Coronary artery (tissue), 2 donors: ENCODE measurements at places on chromosomes 13 and 19.

DNA sequence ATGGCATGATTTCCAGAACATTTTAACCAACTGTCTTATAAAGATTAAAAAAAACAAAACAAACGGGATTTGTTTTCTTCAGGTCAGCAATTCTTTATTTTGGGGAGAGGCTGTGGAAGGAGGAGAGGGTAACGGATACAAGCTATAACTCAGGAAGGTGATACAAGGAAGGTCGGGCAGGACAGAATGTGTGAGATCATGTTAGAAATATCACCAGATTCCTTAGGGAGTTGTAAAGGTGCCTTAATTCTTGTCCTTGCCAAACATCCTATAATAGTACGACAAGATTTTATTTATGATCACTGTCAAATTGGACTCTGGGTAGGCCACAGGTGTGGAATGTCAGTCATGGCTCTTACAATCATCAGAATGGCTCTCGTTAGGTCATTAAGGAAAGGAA is 503.1 kb downstream of the DIAPH3 start:
- DNase-seq: no peak

GRCh38 chr19:35144259-35144599 is 1.2 kb downstream of the FXYD7 start:
- DNase-seq: no peak

GRCh38 chr13:21932996-21933395 is 262.1 kb downstream of the FGF9 start:
- DNase-seq: no peak

- DNase-seq: no peak
Observed at GRCh38 chr13:80550971-80551441, 210.1 kb upstream of the SPRY2 start.

DNA sequence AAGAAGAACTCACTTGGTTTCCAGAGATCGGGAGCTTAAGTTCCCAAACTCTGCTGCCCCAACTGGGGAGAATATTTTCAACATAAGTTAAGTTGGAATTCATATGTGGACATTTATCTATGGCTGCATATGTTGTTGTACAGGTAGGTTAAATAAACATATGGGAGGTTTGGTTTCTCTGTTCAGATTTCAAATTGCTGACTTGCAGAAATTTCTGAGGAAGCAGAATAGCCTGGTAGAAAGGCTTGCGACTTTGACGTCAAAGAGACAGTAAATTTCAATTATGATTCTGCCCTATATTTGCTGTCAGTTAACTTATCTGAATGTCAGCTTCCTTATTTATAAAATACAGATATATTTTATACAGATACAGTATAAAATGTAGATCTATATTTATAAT is 40.0 kb upstream of the TPP2 start:
- DNase-seq: no peak

GRCh38 chr19:47247308-47247990 is 8.9 kb upstream of the CCDC9 start:
- DNase-seq: no peak

DNA sequence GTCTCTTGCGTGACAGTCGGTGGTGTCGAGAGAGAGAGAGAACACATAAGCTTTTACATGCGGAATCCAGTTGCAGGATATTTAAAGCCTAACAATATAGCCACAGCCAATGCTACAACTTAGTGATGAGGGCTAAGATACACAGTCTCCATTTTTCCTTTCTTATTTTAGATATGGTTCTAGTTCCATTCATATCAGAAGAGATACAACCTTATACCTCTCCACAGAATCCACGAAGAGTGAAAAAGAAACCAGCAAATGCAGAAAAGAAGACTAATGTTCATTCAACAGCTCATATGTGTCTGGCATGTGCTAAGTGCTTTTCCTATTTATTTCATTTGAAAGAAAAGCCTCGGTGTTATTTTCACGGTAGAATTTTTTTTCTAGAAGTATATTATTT is 249.0 kb upstream of the SLITRK1 start:
- DNase-seq: no peak

- no peak for DNase-seq
Observed at GRCh38 chr19:28542394-28543243, 670.3 kb downstream of the UQCRFS1 start.

GRCh38 chr19:5293612-5294378 is 46.8 kb downstream of the PTPRS start:
- DNase-seq: no peak

DNA sequence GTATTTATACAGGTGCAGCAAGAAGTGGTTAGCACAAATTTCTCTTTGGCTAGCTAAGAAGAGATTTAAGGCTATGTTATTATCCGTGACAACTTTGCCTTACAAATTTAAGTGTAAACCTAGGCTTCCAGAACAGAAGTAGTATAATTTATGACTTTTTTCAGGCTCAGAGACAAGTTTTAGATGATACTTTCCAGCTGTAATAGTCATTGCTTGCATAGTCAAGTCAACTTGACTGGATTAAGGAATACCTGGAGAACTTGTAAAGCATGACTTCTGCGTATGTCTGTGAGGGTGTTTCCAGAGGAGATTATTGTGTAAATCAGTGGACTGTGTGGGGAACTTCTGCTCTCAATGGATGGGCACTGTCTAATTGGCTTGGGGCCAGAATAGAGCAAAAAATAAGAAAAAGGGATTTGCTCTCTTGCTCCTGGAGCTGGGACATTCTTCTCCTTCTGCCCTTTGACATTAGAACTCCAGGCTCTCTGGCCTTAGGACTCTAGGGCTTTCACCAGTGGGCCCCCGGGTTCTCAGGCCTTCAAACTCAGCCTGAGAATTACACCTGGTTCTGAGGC is 33.0 kb downstream of the CYSLTR2 start:
- DNase-seq: no peak

- DNase-seq: no peak
Observed at GRCh38 chr13:109784590-109785140, 1.7 kb downstream of the IRS2 start.

- no peak for DNase-seq
Observed at GRCh38 chr13:63690672-63691071, 2275.0 kb upstream of the PCDH20 start.

DNA sequence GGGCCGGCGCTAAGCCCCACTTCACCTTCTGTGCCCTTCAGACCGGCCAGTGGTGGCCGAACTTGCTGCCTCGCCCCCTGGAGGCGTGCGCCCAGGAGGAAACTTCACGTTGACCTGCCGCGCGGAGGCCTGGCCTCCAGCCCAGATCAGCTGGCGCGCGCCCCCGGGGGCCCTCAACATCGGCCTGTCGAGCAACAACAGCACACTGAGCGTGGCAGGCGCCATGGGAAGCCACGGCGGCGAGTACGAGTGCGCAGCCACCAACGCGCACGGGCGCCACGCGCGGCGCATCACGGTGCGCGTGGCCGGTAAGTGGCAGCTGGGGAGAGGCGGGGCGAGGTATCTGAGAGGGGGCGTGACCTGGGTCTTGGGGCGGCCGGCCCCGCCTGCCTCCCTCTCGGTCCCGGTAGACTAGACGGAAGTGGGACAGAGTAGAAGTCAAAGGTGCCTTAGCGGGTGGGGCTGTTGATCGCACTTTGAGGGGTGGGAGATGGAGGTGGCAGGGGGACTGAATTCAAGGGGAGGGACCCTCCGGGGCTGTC is 5.6 kb downstream of the ICAM5 start:
- DNase-seq: no peak

- no peak for DNase-seq
Observed at GRCh38 chr13:75092143-75092542, 389.8 kb downstream of the TBC1D4 start.

DNA sequence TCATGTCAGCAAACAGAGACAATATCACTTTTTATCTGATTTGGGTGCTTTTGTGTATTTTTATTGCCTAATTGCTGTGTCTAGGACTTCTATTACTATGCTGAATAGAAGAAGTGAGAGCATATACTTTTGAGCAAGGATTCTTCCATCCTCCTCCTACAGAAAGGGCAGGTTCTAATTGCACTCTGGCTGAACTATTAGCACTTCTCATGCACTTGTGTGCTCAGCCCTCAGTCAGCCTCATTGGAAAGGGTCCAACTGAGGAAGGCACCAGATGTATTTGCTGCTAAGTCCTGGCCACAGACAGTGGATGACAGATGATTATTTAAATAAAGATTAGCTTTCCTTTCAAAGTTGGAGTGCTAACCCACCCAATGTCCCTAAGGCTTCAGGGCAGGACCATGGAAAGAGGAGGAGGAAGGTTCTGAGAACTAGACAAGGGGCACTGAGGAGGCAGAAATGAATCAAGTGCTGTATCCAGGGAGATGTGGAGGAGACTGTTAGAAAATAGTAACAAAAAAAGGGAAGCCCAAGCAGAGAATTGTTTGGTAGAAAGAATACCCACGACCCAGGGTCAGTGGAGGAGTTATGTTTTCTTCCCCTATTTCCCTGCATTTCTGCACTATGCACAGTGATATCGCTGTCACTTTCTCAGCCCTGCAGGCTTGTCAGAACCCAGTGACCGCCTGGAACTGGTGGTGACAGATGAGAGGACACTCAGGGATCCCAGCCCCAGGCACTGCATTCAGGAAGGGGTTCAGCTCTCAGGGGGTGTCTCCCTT is 8.0 kb downstream of the LILRB4 start:
- no peak for DNase-seq

- no peak for DNase-seq
Observed at GRCh38 chr19:14035706-14036105, 4.1 kb downstream of the IL27RA start.

DNA sequence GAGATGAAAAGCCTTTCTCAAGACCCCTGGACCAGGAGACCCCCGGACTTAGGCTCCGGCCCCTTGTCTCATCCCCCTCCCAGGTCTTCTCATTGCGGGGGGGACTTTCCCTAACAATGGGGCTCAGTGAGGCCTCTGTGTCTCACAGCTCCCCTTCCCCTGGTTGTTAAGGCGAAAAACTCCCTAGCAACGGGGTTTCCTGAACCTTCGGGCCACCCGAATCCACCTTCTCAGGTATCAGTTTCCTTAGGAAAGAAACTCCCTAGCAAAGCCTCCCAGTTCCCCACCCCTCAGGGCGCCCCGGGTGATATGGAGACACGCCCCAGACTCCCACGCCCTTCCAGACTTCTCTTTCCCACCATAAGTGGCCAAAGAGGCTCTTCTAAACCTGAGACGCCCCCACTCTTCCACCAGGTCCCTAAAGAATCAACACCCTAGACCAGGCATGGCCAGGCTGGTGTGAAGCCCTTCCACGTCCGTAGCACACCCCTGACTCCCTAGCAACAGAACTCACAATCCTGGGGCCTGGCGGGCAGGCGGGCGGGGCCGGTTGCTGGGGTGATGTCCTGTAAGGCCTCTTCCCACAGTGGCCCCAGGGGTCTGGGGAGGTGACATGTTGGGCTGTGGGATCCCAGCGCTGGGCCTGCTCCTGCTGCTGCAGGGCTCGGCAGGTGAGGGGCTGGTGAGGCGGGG is at the start of gene TMEM190:
Gene TMEM190 (plus strand): TSS at position 586 of the 693 bp plus-strand sequence. CDS start 28 bp downstream, at position 614.
- no peak for DNase-seq

GRCh38 chr19:1906985-1907562 is 1.9 kb downstream of the ADAT3 start:
- no peak for DNase-seq

- no peak for DNase-seq
Observed at GRCh38 chr19:16375157-16375935, 50.7 kb downstream of the KLF2 start.

DNA sequence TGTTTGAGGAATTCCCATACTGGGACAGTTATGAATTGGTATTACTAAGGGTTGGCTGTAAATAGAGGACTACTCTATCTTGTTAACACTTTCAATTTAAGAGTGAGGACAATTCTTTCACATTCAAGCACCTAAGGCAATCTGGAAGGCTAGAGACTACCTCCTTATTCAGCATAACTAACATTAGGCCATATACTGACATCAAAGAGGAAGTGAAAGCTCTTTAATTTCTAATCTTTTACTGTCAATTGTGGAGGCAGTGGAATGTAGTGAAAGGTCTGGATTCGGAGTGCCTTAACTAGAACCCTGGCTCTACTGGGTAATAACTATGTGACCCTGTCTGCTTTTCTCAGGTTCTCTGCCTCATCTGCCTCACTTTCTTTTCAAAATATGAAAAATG is 134.0 kb downstream of the UFM1 start:
- no peak for DNase-seq
